ENCODE measurements at places on chromosomes 4 and X. TPM values are rescaled to one million over a fixed set of nuclear protein-coding genes. Genes with fewer than 3 reads are reported as not detected.

The STATH gene
- not detected for total RNA-seq

The KLB gene
- total RNA-seq = not detected

The PDE5A gene
- 29.7 TPM for total RNA-seq

The CXorf65 gene
- total RNA-seq = not detected

The ZFP42 gene
- 0.09 TPM for total RNA-seq

The MAGED4B gene
- total RNA-seq = 47.9 TPM

The SPANXB1 gene
- not detected for total RNA-seq

The RNF128 gene
- total RNA-seq = 144 TPM

The STIM2 gene
- 54.0 TPM for total RNA-seq

The PROM1 gene
- total RNA-seq = 40.8 TPM

The SLC49A3 gene
- total RNA-seq = 13.9 TPM

The GPR50 gene
- 0.12 TPM for total RNA-seq

The UGT2B17 gene
- 4.9 TPM for total RNA-seq

The RADX gene
- 1.7 TPM for total RNA-seq

The FGFR3 gene
- total RNA-seq = 104 TPM

The SLIT2 gene
- total RNA-seq = 19.1 TPM

The REPS2 gene
- total RNA-seq = 17.9 TPM

The PABPC5 gene
- 1.6 TPM for total RNA-seq

The PAPSS1 gene
- 53.8 TPM for total RNA-seq

The SLC30A9 gene
- 51.9 TPM for total RNA-seq

The SLC9B1 gene
- total RNA-seq = 0.81 TPM

The FAM9B gene
- not detected for total RNA-seq

The CNGA1 gene
- 3.3 TPM for total RNA-seq

The GRIA2 gene
- 0.32 TPM for total RNA-seq

The NUDT10 gene
- 0.95 TPM for total RNA-seq

The SPANXA1 gene
- total RNA-seq = not detected

The SASH3 gene
- total RNA-seq = 13.6 TPM

The MBTPS2 gene
- total RNA-seq = 11.9 TPM

The ATOH1 gene
- not detected for total RNA-seq

The CSTF2 gene
- 19.5 TPM for total RNA-seq

The GPC4 gene
- total RNA-seq = 38.9 TPM

The CYTL1 gene
- 10.7 TPM for total RNA-seq

The ZNF630 gene
- total RNA-seq = 6.0 TPM

The DMRTC1 gene
- not detected for total RNA-seq

The ARHGAP36 gene
- total RNA-seq = 0.89 TPM

The BMX gene
- total RNA-seq = 3.7 TPM

The OTUD6A gene
- total RNA-seq = not detected

The TMEM271 gene
- not detected for total RNA-seq
